ENCODE measurements at places on chromosomes 11 and 22.

DNA sequence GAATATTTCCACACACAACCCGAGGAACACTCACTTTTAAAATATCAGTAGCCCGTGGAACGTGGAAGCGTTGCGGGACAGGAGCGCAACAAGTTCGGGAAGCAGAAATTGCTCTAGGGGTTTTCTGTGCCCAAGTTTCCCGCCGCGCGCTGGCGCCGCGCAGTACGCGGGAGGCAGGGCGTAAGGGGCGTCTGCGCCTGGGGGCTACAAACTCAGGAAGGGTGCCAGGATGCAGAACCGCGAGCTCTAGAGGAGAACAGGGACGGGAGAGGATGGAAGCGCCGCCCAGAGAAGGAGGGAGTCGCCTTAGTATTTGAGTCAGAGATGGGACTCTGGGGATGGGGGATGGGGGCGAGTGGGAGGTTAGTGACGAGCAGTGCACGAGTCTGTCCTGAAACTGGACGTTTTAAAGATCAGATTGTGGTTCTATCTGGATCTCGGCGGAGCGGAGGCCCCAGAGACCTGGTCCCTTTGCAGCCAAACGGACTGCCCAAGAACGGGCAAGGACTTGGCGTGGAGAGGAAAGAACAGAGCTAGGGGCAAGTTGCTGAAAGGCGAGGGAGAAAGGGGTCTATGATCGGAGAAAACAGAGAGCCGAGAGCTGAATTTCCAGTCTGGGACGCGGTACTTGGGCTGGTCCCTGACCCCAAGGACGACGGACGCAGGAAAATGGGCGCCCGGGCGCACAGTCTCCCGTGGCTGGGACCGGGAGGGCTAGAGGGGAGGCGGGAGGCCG is 4.7 kb downstream of the BSX start:
- DNase-seq: no peak

- no peak for DNase-seq
Measured at GRCh38 chr11:68042219-68043028, 3.6 kb downstream of the TCIRG1 start.

DNA sequence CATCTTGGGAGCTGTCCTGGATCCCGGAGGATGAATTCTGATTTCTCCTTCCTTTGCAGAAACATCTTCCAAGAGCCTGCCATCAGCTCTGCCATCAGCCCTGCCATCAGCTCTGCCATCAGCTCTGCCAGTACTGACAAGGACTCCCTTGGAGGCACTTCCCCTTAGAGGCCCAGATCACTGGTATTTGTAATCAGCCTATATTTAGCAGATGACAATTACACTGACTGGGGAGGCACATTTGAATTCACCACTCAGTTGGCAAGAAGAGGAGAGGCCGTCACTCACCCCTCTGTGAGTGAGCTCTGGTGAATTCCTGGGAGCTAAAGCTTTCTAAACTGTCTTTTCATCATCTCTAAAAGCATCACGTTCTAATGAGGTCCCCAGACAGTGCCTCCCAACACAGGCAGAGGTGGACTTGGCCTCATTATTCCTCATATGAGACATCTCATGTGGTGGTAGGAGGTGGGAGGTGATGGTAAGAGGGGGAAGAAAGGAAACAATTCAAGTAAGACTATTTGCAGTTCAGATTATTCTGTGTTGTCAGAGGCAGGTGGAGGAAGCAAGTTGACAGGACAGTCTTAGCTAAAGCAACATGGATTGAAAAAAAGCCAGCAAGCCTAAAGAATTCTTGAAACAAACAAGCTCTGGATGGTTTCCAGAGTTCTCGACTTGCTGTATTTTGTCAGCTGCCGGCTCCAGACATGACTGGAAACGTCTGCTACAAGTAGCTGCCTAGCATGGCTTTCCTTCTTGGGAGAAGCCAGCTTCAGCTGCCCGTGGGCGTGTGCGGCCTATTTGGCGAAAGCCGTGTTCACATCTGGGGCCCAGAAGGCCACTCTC is 771.7 kb downstream of the TBC1D22A start:
- DNase-seq: no peak

DNA sequence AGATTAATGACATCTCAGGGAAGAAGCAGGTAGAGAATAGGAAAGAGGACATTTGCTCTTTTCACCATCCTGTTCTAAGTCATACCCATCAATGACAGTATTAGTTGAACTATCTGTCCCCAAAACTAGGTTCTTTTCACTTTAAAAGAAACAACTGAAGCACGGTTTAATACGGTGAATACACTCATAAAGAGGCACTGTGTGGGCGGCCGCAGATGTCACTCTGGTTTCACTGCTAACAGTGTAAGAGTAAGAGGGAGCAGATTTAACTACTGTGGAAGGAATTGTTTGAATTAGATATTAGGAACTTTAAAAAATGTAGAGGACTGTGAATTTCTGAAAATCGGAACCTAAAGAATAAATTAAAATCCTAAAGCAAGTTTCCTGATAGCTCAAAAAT is 49.5 kb downstream of the VSIG10L2 start:
- DNase-seq: no peak

DNA sequence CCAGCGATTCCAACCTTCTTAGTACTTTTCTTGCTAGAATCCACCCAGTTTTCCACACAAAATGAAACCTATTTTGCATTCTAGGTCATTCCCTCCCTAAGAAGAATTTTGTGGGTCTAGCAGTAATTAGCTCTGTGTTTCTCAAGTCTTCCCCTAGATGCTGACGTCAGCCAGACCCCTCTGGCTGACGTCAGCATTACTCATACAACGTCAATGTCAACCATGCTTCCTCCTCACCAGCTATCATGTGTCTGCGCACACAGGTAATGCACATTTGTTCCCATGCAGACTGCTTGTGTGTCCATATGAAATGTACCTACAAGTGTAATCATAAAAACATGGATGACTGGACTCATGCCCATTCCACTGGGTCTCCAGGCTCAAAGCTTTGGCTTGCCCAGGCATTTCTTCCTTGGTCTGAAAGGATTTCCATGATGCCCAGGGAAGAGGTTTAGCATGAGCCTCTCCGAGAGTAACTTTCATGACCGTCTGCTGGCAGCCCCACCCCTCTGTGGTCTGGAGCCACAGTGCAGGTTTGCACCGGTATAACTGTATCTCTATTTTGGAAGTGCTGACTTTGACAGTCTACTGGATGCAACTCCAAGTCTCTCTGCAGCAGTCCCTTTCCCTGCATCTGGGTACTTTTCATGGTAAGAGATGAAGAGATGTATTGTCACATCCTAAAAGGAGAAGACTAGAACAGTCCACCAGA is 58.6 kb downstream of the DSCAML1 start:
- no peak for DNase-seq

- DNase-seq: peak; percentile 27
Measured at GRCh38 chr11:112537846-112538330, 277.2 kb upstream of the PLET1 start.

- DNase-seq: peak; percentile 9
Measured at GRCh38 chr11:14821031-14821430, 71.0 kb downstream of the CYP2R1 start.

DNA sequence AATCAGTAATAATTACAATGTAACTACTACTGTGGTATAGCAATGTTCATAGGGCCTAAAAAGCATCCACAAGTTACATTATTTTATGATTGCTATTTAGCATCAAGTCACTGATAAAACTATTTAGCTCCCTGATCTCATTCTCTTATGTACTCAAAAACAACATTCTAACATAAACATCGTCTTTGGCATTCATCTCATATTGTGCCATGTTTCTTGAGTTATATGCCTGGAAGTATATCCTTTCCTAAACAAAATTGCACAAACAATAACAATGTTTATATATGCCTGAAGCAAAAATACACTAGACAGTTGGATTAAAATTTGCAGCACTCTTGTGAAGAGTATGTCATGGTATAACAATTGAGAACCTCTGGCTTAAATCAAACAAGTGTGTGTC is 34.1 kb downstream of the HORMAD2 start:
- DNase-seq: no peak

DNA sequence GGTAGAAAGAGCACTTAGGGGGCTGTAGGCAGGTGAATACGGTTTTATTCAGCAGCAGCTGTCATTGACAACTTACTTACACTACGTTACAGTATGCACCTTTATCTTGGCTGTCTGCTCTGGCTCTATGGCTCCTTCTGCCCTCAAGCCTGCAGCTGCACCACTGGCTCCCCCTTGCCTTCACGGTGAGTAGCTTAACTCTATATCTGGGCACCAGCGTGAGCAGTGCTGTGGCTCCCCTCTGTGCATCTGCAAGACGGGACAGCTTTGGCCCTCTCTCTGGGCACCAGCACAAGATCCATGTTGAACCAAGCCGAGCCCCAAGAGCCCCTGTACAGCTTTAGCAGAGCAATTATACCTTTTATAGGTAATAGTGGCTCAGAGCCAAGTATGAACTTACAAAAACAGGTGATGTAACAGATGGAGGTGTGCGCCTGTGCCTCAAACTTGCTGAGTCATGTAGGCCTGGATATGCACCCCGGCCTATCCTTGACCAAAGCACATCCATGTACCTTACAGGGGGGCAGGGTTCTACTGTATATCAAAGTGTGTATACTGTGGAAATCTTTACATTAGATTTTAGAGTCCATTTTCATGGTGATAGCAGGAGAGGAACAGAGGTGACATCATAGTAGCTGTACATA is 96.9 kb upstream of the CTSC start:
- no peak for DNase-seq

- no peak for DNase-seq
Measured at GRCh38 chr11:40537734-40538133, 921.7 kb downstream of the LRRC4C start.

Data from hematopoietic multipotent progenitor cell treated with erythropoietin and hydrocortisone succinate and interleukin-3 and kit ligand, for 6 days (in vitro differentiated cells).